HuH-7.5 (cell line): ENCODE measurements at places on chromosomes 2 and 18.

DNA sequence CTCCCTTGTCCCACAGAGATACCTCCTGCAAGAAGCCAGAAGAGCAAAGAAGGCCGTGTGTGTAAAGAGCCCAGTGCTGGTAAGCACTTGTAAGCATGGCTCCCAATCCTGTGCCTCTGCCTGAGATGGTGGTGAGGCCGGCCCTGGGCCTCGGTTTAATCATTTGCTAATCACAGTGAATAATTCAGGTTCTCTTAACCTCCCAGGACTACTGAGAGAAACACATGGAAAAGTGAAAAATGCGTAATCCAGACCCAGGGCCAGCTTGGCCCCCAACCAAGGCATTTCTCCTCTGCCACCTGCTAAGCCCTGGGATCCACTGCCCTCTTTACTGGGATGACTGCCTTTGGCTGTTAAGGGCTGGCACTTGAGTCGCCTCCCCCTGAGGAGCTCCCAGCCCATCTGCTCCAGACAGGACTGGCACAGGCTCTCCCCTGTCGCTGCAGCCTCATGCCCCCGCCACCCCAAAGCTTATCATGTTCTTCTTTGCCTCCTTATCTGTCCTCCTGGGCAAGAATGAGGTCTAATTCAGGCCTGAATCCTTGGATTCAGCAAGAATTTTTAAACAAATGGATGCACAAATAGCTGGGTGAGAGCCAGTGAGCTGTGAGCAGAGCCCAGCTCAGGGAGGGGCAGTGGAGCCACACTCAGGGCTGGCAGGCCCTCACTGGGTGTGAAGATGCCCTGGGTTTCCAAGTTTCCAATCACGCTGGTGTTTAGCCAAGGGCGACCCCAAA, 193.9 kb upstream of the HS6ST1 start:
- DNase-seq, result no peak

DNA sequence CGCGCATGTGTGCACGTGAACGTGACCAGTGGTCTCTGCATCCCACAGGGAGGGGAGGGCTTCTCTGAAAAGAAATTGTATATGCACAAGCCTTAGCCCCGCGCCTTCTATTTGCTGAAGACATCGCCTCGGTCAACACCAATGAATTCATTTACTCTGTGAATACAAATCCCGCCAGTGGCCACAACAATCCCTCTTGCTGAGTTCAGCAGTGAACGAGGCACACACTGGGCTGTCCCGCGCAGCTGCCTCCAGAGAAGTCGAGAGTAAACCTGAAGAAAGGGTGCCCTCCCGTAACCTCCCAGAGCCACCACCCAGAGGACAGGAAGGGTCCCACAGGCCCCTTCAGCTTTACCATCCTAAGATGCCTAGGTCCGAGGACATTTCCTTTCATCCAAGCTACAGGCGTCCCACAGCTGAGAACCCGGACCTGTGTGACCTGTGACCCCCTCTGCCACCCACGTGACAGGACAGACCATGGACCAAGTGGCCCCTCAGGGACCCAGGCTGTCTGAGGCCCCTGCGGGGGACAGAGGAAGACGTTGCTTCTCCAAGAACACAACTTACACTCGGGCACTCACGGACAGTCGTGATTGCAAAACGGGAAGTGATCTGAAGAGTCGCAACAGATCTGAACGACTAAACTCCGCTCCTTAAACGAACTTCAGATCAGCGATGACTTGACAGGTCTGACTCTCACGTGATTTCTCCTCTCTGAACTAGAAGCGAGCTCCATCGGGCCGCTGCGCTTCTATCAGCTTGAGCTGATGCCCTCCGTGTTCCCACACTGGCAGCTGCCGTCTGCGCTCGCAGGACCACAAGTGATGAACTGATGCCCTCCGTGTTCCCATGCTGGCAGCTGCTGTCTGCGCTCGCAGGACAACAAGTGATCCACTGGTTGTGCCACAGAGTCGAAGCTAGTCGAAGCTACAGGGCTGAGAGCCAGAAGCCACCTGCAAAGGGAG, 92.7 kb downstream of the ZNF516 start:
- DNase-seq, result no peak

DNA sequence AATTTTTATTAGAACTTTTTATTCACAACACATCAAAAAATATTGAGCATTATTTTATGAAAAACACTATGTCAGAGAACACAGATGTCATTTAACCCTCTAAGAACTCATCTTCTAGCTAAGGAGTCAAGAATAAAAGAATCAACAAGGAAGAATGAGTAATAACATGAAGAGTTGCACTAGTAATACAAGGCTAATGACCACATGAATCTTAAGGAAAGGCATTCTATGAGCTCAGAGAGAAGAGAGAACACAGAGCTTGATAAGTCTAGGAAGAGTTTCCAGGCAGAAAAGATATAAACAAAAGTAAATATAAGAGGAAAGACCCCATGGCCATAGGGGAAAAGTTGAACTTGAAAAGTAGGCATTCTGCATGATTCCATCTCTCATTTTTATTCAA, 166.5 kb downstream of the MAIP1 start:
- no peak for DNase-seq

DNA sequence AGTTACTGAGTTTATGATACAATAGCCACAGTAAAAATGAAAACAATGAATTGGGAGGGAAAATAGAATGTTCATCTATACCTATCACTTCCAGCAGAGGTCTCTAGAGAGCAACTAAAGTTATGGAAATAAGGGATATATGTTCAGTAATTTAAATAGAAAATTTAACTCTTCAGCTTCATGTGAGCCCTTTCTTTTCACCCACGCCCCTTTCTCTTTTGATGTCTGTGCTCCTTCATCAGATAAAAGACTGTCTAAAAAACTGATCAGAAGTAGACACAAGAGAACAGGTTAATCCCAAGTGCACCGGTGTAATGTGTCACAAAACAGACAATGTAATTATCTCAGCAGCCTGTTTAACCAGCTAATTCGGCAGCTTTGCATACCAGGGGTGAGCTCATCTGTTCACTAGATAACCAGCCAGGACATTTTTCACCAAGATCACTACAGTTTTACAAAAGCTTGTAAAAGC, 238.5 kb upstream of the ERBB4 start:
- DNase-seq, result no peak

GRCh38 chr2:144669196-144669987, 149.5 kb upstream of the ZEB2 start:
- DNase-seq, result no peak

DNA sequence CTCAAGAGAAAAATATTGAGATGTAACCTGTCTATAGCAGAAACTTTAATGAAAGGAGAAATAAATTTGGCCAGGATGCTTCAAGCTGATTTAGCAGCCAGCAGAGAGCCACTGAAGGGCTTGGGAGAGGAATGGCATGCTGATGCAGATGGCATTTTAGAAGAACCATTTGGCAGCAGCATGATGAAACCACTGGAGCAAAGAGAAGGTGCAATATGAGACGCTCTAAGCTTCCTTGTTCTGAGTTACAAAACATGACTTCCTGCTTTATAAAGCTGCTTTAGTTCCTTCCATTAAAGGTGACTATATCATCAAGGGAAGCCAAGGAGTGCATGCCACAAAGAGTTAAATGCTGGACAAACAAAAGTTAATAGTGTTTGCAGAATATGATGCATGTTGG, 189.7 kb downstream of the PID1 start:
- no peak for DNase-seq

DNA sequence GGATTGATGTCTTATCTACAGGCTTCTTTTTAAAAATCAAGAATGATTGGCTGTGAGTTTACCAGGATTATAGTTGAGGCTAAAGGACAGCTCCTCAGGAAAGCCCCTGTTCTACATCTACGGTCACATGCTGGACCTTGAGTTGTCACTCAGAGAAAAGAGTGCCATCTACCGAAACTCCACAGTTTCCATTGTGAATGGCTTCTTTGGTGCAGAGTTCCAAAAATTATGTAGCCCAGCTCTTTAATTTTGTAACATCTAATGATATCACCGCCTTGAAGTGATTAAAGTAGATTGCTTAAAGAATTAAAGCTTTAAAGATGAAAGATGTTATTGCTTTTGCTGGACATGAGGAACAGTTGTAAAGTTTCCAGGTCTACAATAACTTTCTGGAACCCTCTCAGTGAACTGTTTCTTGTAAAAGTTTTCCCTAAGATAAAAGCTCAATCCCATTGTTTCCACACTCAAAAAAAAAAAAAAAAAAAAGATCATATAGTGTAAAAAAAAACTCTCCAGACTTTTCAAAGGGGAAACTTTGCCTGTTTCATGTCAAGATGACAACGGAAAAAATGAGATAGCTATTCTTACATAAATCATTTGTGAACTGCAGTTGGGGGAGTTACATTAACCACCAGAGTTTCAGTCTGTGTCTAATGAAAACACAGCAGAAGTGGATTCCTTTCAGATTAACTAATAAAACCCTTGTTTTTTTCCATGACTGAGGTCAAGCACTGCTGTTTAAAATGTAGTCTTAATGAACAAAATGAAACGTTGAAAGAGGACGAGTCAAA, 4.3 kb downstream of the COL3A1 start:
- peak; percentile 9 for DNase-seq

DNA sequence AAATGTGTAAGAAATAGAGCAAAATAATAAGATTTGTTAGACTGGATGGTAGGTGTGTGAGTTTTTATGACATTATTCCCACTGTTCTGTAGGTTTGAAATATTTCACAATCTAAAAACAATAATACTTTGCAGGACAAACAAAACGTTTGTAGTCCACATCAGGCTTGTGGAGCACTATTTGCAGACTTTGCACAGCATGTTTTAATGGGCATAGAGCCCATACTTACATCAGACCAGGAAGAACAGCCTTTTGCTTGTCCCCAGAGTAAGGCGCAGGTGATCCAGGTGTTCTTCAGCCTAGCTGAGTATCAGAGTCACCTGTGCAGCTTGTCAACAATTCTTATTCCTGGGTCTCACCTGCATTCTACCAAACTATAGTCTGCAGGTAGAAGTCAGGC, 9.1 kb upstream of the STK39 start:
- no peak for DNase-seq

DNA sequence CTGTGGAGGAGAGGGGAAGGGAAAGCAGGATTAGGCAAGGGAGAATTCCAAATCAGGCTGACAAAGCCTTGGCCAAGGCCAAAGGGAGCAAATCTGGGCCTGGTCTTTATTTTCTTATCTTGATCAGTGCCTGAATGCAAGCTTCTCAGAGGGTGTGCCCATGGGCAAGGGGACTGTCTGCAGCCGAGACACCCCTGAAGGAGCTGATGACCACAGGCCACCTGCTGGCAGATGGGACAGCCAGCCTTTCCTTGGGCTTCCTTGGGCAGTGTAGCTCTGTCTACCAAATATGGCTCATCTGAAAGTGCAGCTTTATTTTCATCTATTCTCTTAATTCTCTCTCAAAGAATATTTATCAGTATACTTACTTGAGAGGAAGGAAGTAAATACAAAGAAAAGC, 117.0 kb downstream of the PKP4 start:
- no peak for DNase-seq

DNA sequence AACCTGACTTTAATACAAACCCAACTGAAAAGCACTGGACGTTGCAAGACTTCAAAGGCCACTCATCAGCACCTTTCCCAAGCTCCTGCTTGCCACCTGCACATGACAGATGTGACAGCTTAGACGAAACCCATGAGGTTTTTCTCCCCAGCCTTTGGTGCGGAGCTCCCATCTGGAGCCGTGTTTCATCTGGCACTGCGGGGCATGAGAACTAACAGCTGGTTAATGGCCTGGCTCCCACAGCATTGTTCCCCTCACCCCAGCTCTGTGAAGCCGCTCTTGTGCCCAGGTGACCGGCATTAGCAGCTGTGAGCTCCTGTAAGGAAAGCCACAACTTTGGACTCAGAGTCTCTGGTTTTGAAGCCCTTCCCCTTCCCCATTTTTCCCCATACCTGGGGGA, 50.9 kb downstream of the GALR1 start:
- no peak for DNase-seq
